Peyer's patch (tissue), 4 donors: ENCODE measurements at places on chromosomes 7 and 10. TPM values are rescaled to one million over a fixed set of nuclear protein-coding genes. Genes with fewer than 3 reads are reported as not detected.

Gene CCL24
- 27.1 TPM for total RNA-seq

Gene TLX1
- total RNA-seq: 4.8 TPM

Gene MRLN
- total RNA-seq: not detected

Gene PDK4
- total RNA-seq: 188 TPM

Gene MMP21
- not detected for total RNA-seq

Gene LEP
- total RNA-seq: not detected

Gene PAPOLB
- total RNA-seq: not detected

Gene TMEM236
- 99.1 TPM for total RNA-seq

Gene MAP3K8
- total RNA-seq: 12.6 TPM

Gene LIPF
- total RNA-seq: not detected

Gene ADCYAP1R1
- total RNA-seq: 0.27 TPM
